ENCODE measurements at places on chromosomes 6 and 20.

GRCh38 chr6:42200035-42200434, 5.3 kb upstream of the GUCA1B start:
- DNase-seq: no peak

- no peak for DNase-seq
Measured at GRCh38 chr6:125944434-125944816, 12.1 kb upstream of the HINT3 start.

DNA sequence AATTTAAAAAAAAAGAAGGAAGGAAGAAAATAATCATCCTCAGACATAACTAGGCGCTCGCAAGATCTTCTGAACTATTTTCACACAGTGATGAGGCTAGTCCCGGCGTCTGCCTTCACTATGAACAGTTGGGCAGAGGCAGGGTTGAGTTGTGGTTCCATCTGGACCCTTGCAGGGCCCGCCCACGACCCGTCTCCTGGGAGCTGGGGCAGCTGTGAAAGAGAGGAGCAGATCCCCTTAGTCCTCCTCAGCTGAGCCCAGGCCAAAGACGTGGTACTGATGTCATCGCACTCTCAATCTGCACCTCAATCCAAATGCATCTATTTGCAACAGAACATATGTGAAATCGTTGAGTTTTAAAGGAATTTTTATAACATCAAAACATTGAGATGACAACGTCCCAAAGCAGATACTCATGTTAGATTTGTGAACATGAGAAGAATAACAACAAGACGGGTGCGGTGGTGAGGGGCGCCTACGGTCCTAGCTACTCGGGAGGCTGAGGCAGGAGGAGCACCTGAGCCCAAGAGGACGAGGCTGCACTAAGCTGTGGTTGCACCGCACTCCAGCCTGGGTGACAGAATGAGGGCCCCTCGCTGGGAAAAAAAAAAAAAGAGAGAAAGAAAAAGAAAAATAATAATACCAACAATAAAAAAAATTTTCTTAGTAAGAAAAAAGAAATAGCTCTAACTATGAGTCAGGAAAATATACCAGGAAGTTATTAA, 15.3 kb downstream of the TCFL5 start:
- no peak for DNase-seq

DNA sequence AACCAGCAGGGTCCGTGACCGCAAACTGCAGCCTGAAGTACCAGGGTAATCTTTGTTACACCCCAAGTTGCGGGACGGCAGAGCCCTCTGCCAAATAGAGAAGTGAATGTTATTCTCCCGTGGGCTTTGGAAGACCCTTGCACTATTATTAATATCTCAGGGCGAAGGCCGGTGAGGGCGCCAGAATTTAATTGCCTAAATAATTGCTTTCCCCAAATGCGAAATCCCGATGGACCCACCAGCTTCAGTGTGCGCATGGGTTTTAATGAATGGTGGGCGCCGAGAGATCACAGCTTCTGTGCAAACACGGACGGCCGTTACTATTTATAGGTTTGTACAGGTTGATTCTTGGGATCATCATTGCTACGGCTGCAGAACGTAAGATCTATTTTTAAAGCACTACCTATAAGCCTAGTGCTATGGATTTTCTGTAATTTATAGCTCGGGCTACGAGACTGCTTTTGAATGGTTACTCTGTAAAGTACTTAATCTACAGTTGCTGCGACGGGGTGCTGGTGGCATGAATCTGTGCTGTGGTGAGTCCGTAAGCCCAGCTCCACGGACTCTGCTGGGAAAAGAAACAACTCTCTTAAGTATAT, 15.2 kb upstream of the PHACTR3 start:
- no peak for DNase-seq

Data from hematopoietic multipotent progenitor cell treated with erythropoietin and hydrocortisone succinate and interleukin-3 and kit ligand, for 15 days (in vitro differentiated cells).